NCI-H526 treated with DMSO at 0.1 percent for 48 hours (cell line): ENCODE measurements at places on chromosomes 6 and 20.

DNA sequence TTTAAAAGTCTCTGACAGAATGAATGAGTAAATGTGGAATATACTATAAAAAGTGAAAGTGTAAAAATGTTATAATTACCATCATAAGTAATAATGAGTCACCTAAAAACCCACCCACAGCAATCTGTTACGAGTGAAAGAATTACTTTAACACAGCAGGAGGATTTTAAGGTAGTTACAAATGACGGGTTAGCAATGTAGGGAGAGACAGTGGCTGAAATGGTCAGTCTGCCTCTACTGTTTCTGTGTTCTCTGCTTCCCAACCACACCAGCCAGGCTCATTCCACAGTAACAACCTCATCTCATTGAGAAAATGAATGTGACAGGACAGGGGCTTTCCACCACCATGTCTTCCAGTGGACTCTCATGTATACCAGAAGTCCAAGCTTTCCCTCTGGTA lies 124.4 kb upstream of the KCNK16 start:
- DNase-seq: no peak

DNA sequence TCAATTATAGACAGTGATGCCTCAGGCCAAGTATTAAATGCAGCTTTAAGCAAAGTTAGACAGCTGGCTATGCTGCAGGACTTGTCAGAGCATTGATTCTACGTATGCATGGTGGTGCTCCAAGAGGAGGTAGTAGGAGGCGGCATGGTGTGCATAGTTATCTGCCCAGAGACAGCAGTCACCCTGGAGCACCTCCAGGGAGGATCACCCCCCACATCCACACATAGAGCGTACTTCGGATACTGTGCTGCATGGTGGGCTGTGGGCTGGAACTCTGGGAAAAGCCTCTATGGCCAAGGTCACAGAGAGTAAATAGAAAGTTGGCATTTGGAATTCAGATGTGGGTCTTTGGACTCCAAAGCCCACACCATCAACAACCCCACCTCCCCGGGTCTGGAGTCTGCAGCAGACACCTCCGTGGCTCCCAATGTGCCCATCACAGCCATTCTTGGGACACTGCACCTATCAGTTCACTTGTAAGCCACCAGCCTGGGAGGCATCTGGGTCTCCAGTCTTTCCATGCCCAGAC lies 64.5 kb upstream of the STX16 start:
- no peak for DNase-seq

- DNase-seq: no peak
These were observed 98.3 kb downstream of the JARID2 start for GRCh38 chr6:15344192-15344519.

GRCh38 chr20:23630392-23630849 lies 7.3 kb downstream of the CST3 start:
- no peak for DNase-seq

DNA sequence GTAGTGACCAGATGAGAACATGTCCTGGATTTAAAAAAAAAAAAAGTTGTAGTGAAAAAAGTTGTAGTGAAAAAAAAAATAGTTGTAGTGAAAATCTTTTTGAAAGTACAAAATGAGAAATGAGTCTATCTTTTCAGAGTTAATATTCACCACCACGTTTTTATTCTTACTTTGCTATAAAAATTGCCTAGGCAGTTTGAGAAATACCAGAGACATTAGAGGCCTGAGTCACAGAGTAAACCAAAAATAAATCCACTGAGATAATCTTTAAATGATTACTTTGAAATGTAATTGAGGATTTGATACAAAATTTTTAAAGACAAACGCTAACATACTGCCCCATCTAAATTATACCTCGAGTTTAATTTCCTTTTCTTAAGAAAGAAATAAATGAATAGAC lies 101.2 kb upstream of the TIAM2 start:
- DNase-seq: no peak

GRCh38 chr6:150696190-150696589 lies 96.5 kb downstream of the PLEKHG1 start:
- DNase-seq: no peak

DNA sequence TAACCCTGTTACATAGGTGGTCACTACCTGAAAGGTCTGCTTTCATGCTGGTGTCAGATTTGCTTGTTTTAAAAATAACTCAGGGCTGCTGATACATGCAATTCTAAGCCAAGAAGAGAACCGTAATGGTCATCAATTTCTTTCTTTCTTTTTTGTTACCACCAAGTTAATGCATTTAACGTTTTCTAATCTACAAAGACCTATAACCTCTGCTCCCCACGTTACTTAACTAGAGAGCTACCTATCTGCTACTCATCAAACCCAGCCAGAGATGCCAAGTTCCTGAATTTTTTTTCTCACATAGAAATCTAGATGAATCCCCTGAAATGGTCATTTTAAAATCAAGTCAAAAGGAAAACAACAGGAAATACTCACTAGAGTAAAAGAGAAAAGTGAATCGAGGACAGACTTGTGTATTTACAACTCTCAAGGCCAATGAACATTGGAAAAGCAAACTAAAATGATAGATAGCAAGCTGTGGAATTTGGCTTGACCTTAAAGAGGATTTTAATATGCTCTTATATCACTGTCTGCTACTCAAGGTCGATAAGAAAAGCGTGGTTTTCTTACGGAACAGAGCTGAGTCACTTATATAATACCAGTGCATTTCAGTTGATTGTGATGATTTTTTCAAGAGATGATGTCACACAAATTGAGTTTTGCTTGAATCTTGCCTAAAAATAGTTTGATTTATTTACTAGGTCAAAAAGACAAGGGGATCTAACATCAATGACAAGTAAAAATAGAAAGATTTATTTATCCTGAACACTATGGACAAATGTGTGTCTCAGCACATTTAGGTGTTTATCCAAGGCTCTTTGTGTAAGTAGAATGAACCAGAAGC lies 67.9 kb downstream of the SGK1 start:
- DNase-seq: no peak

- DNase-seq: no peak
These were observed 101.5 kb upstream of the SLC24A3 start for GRCh38 chr20:19110881-19111460.

GRCh38 chr20:23020230-23021018 lies 14.7 kb upstream of the SSTR4 start:
- DNase-seq: no peak

- no peak for DNase-seq
These were observed 2.0 kb downstream of the ANKRD6 start for GRCh38 chr6:89434954-89435353.

DNA sequence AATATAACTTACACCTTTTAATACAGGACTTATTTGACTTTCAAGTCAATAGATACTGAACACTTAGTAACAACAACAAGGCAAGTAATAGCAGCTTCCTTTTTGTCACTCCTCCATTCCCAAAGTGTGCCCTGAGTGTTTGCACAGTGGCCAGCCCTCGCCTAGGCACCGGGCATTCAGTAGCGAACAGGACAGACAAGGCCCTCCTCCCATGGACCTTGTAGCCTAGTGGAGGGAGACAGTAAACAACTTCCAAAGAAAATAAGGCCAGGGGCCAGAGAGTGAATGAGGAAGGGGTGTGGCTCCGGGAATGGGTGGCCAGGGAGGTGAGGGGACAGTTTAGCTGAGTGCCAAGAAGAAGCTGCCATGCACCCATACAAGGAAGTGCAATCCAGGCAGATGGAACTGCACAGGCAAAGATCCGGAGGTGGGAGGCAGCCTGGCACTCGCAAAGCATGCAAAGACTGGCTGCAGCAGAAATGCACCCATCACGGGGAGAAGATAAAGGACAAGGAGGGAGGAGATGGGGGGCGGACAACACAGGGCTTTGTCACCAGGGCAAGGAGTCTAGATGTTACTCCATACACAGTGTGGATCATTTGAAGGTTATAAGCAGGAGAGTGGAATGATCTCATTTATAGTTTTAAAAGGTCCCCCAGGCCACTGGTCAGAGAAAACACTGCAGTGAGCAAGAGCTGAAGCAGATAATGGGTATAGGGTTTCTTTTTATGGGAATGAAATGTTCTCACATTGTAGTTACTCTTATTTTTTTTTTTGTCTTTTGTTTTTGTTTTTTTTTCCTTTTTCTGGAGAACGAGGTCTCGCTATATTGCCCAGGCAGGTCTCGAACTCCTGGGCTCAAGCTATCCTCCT lies 32.2 kb downstream of the ATP9A start:
- no peak for DNase-seq

- no peak for DNase-seq
These were observed 33.8 kb upstream of the AKAP12 start for GRCh38 chr6:151205721-151206600.

DNA sequence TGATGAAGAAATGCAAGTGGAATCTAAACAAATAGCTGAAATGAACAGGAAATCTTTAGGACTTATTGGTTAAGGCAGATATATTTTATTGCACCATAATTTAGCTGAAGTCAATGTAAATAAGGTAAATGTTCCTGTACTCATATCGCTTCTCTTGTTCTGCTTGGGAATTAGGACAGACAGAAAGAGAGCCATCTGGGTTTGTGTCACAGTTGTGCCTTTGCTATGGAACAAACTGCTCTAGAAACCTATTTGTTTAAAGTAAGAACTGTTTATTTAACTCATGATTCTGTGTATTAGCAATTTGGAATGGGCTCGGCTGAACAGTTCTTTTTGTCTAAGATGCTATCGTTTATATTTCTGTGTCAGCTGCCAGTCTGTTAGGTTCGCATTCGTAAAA lies 143.8 kb upstream of the KHDRBS2 start:
- DNase-seq: no peak

DNA sequence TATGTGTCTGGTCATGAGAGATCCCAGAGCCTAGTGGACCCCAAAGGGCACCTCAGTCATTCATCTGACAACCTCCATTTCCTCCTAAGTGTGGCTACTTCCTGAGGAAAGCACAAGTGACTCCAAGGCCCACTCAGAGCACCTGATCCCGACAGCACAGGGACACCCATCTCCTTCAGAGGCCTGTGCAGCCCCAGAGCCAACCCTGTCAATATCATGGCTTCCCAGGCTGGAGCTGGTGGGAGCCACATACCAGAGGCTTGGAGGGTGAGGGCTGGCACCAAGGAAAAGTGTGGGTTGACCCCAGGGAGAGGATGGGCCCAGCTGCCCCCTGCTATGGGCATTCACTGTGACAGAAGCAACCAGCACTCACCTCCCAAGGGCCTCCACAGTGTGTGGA lies 117.3 kb downstream of the PSMB1 start:
- DNase-seq: no peak
